ENCODE measurements at places on chromosomes 6 and 20.

DNA sequence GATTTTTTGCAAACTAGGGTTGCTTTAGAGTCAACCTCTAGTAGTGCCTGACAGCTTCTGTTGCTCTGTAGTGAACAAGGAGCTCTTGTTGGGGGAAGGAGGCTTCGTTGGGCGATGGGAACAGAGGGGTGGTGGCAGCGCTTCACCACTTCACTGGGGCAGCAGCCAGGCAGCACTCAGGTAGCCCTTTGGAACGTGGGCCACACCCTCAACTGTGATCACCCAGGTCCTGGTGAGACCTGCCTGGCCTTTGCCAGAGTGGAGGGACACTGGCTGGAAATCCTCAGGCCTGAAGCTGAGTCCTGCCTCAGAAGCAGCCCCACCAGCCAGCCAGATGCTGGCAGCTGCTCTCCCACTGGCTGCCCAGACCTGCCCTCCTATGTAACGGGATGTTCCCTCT, 10.4 kb upstream of the EDN3 start:
- no peak for DNase-seq

GRCh38 chr20:43658069-43658722, 8.7 kb upstream of the MYBL2 start:
- DNase-seq, result no peak

- DNase-seq, result no peak
These were observed 21.2 kb downstream of the THEMIS start for GRCh38 chr6:127879685-127880084.

GRCh38 chr6:73514746-73515110, 6.1 kb downstream of the EEF1A1 start:
- DNase-seq, result no peak

- DNase-seq, result no peak
These were observed 327.3 kb downstream of the QKI start for GRCh38 chr6:163741743-163742363.

DNA sequence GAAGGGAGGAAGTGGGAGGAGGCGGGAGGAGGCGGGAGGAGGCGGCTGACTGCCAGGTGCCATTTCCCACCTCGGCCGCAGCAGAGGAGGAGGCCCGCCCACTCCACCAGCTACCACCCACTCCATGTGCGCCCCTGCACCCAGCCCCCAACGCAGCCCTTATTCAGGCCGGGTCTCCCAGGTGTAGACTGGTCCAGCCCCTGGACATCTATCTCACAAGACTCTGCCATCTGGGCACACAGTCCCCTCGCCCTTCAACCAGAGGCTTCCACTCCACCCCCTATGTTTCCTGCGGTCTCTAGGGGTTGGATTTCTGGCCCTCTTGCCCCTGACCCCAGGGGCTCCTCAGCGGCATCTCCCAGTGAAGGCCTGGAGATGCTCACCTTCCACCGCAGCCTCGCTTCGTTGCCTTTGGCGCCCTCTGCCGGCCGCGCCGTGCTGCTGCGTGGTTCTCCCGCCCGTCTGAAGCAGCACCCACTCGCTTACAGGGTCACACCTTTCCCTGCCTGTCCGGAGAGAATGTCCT, 32.6 kb upstream of the FAM83D start:
- peak; percentile 72 for DNase-seq

GRCh38 chr6:152993847-152994246, 8.7 kb downstream of the MTRF1L start:
- DNase-seq, result no peak

DNA sequence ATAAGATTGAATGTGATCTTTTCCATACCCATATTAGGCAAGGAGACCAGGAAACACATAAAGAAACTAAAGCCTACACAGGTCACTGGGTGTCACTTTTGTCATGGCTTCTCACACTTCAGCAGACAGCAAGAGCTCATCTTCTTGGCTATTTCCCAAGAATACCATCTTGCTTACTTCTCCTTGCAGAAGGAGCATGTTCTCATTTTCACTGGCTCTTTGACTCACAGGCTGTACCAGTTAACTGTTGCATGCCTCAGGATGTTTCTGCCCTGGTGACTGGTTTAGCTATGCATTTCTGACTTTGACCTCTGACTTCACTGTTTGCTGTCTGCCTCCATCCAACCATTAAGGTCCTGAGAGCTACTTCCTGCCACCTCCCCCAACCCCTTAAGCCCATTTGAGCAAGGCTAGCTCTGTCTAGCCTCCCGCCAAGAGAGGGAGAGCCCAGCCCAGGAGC, 40.3 kb upstream of the OGFRL1 start:
- no peak for DNase-seq

GRCh38 chr20:2254333-2254732, 41.5 kb upstream of the TGM3 start:
- no peak for DNase-seq

DNA sequence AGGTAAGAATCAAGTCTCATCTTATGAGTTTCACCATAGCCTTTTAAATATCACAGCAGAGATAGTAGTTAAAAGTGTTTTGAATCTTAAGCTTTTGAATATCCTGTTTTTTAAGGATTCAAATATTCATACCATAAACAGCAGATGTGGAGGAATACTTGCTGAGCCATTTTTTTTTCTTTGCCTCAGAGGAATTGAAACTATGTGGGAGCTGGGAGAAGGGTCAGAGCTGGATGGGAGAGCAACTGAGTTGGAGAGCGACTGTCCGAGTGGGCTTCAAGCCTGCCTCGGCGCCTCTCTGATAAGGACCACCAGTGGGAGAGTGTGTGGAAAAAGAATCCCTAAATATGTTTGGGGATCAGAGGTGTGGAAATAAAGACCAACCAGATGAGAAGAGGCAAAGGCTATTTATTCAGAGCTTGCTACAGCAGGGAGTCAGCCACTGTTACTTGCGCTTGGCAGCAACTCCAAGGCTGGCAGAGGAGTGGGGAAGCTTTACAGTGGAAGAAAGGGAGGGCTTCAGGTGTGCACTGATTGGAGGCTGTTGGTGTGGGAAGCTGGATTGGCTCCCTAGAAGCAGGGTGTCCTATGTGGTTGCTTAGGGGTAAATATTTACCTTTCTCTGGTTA, 34.3 kb upstream of the MCUR1 start:
- no peak for DNase-seq

GRCh38 chr20:46914789-46915379, 20.2 kb downstream of the EYA2 start:
- DNase-seq, result no peak

DNA sequence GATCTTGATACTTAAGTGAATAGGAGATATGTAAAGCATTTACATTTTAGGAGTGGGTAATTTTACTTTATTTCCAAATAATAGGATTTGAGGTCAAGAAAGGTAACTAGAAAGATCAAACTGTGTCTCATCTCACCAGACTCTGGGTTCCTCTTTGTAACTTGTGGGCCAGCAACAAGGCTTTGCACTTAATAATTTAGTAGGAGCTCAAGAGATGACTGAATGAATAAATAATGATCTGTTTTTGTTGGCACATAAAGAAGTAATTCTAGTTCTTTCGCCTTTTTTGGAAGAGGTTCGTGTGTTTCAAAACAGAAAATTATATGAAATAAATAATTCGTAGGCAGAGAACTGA, 67.4 kb upstream of the FABP7 start:
- DNase-seq, result no peak

- no peak for DNase-seq
These were observed 36.3 kb upstream of the SPDEF start for GRCh38 chr6:34592208-34592952.

- DNase-seq, result no peak
These were observed 21.9 kb upstream of the CSE1L start for GRCh38 chr20:49024220-49024619.

DNA sequence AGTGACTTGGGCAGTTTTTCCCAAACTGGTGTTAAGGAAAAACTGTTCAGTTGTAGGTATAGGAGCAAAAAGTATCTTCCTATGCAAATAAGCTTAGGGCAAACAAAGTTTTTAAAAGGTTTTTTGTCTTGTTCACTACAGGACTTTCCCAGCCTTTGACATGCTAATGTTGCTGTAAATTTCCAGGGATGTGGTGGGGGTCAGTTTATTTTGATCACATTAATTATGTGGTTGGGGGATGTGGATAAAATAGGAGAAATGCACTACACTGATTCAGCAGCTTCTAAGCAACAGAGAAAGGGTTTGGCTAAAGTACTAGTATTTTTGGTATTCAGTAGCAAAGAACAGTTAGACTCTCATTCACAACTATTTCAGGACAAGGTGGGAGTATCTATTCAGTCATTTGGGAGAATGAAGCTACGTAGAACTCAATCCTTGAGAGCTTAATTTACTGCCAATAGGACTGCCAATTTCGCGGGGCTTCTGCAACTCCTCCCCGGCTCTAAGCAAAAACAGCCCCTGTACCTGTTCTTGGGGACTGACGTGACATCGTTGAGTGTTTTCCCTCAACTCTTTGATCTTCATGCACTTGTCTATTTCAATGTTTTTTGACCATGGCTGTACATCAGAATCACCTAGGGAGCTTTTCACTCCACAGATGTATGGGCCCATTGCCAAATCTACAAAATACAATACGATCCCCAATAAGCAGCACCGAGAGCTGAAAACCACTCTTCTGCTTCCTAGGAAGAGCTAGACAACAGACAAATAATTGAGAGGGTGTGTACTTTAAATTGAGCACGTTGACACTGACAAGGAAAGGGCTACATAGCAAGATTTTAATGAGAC, 94.8 kb upstream of the NHSL1 start:
- DNase-seq, result no peak
